Osteoblast (primary cell): ENCODE measurements at places on chromosomes 16 and 17. TPM values are rescaled to one million over a fixed set of nuclear protein-coding genes. Genes with fewer than 3 reads are reported as not detected.
A peak's percentile ranks its signal among the peaks of the same experiment; 100 is the strongest.

GRCh38 chr17:63437287-63438091 is 8.6 kb downstream of the CYB561 start:
- H3K27ac ChIP-seq: no peak overlapping the region
- peaks cover 4% of the 10 kb centered on the region for H3K36me3 ChIP-seq
- H3K27me3 ChIP-seq: no peaks in the 10 kb centered on the region
- peak; percentile 88 for DNase-seq

- H3K27me3 ChIP-seq: no peaks in the 10 kb centered on the region
- peak overlapping the region; percentile 91 for H3K4me3 ChIP-seq
- peak; percentile 91 for DNase-seq
Measured at GRCh38 chr17:80034791-80035686, 633 bp downstream of the TBC1D16 start.

DNA sequence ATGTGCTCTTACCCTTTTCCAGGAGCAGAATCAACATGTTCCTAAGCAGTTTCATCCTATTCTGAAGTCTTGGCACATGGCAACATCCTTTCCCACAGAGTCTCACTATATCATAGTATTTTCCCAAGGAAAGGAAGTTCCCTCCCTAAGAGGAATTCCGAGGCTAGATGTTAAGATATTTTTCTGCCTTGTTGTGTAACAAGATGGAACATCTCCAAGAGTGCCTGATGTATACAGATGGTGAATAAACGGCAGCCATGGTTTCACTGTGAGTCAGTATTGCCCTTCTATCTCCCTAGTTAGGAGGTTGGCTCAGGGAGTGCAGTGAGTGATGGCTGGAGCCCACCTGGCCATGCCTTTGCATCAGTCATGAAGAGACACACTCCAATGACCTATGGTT is 48.2 kb downstream of the SPACA3 start:
- peak; percentile 83 for DNase-seq
- H3K4me3 ChIP-seq: no peak overlapping the region
- no peaks in the 10 kb centered on the region for H3K36me3 ChIP-seq
- no peak overlapping the region for H3K27ac ChIP-seq

DNA sequence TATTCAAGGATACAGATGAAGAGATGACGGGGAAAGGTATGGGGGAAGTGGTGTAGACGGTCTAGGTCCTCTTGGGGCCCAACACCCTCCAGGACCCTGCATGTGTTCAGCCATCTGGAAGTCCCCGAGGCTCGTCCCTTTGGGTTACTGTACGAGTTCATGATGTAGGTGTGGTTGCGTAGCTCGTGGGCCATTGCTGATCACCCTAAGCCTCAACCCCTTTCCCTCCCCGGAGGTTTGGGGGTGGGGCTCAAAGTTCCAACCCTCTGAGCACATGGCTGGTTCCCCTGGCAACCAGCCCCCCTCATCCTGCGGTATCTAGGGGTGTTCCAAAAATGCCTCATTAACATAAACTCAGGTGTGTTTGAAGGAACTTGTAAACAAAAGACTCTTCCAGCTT is 98.8 kb upstream of the METRNL start:
- H3K4me3 ChIP-seq: no peak overlapping the region
- peaks cover 10% of the 10 kb centered on the region for H3K4me1 ChIP-seq
- no peaks in the 10 kb centered on the region for H3K27me3 ChIP-seq
- H3K36me3 ChIP-seq: no peaks in the 10 kb centered on the region

- H3K4me1 ChIP-seq: peaks cover 8% of the 10 kb centered on the region
- H3K27ac ChIP-seq: no peak overlapping the region
- DNase-seq: no peak
- H3K27me3 ChIP-seq: no peaks in the 10 kb centered on the region
- no peaks in the 10 kb centered on the region for H3K36me3 ChIP-seq
Measured at GRCh38 chr16:47644166-47644565, 183.0 kb downstream of the PHKB start.

DNA sequence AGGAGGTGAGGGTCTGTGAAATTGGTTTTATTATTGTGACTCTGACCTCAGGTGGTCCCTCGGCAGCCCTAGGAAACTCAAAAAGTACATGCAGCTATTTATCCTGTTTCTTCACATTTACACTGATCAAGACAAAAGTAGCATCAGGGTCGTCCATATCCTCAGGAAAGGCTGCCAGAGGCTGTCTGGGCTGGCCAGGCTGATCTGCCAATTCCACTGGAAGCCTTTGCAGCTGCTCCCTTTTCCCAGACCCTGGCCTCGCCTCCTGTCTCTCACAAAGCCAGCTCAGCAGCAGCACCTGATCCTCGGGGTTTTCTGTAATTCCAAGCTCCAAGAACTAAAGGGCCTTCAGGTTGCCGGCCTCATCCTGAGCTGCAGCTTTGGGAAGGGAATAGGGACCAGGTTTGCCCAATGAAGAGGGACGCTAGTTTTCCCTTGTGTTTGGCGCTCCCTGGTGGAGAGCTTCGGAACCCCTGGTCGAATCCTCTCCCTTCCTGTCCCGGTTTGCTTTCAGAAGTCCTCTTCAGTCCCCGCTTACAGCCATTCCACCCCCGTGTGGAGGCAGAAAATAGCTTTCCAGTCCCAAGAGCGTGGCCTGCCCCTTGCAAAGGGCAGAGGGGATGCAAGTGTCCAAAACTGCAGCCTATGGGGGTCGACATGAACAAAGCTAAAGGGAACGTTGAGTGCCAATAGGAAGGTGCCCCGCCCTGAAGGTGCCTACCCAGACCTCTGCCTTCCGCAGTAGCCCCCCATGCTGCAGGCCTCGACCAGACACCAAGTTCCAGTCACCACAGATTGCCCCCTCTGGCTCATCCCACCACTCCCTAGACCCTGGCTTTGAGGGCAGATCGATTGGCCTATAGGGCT is 13.4 kb downstream of the MFSD6L start:
- peak; percentile 85 for DNase-seq
- no peak overlapping the region for H3K27ac ChIP-seq
- H3K36me3 ChIP-seq: no peaks in the 10 kb centered on the region
- H3K27me3 ChIP-seq: peaks cover 4% of the 10 kb centered on the region
- H3K4me1 ChIP-seq: no peaks in the 10 kb centered on the region

GRCh38 chr16:83098536-83098935 is 471.8 kb downstream of the CDH13 start:
- H3K4me1 ChIP-seq: peaks cover 4% of the 10 kb centered on the region
- no peak overlapping the region for H3K27ac ChIP-seq
- H3K27me3 ChIP-seq: no peaks in the 10 kb centered on the region
- H3K4me3 ChIP-seq: no peak overlapping the region
- DNase-seq: no peak
- H3K36me3 ChIP-seq: no peaks in the 10 kb centered on the region

DNA sequence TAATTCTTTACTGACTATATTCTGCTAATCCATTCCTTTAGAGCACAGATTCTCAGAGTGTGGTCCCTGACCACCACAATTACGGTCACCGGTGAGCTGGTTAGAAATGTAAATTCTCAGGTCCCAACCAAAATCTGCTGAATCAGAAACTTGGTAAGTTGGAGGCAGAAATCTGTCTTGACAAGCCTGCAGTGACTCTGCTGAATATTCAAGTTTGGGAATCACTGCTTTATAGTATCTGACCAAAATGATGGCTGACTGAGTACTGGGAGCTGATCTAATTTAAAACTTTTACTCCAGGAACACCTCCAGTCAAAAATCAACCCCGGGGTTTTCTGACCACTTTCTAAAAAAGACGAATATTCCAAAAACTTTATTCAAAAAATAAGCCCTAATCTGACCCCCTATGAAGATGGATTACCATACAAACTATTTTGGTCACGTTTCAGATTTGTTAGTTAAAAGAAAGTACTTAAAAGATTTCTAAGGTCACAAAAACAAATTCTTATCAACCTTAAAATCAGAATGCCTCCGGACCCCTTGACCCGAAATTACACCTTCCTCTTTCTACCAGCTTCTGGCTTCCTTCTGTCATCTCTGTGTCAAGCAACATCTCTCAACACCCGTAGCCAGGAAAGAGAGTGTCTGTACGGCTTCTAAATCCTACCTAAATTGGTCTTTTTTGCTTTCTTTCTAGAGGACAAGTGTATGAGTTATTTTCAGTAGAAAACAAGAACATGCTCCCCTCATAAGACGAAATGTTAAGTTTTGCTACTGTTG is 38.6 kb downstream of the CREBBP start:
- H3K27me3 ChIP-seq: no peaks in the 10 kb centered on the region
- H3K4me3 ChIP-seq: no peak overlapping the region
- no peak for DNase-seq
- H3K36me3 ChIP-seq: peaks cover 5% of the 10 kb centered on the region
- H3K4me1 ChIP-seq: peaks cover 16% of the 10 kb centered on the region
- H3K27ac ChIP-seq: no peak overlapping the region

The TBC1D3H gene
- not detected in 2 replicates for total RNA-seq

- no peaks in the 10 kb centered on the region for H3K36me3 ChIP-seq
- no peak overlapping the region for H3K27ac ChIP-seq
Measured at GRCh38 chr17:39756380-39757079, 18.8 kb downstream of the GRB7 start.

DNA sequence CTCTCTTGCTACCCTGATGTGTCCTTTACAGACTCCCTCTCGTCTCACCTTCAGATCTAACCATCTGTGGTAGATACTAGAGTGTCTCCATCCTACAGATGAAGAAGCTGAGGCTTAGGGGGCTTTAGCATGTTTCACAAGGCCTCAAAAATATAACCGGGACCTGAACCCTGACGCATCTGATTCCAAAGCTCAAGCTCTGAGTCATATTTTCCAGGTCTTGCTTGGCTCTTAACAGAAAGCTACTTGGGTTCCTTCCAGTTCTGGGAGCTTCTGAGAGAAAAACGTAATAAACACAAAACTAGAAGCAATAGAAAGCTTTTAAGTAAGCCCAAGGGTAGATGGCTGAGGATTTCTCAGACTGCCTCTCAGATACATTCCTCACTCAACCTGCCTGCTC is 224.3 kb upstream of the EEF2KMT start:
- H3K4me3 ChIP-seq: no peak overlapping the region
- H3K36me3 ChIP-seq: no peaks in the 10 kb centered on the region
- no peaks in the 10 kb centered on the region for H3K27me3 ChIP-seq
- H3K27ac ChIP-seq: no peak overlapping the region

GRCh38 chr16:57032931-57033330 is 43.6 kb downstream of the NLRC5 start:
- no peak overlapping the region for H3K27ac ChIP-seq
- no peak overlapping the region for H3K4me3 ChIP-seq
- no peaks in the 10 kb centered on the region for H3K27me3 ChIP-seq
- peaks cover 15% of the 10 kb centered on the region for H3K4me1 ChIP-seq
- DNase-seq: no peak
